ENCODE measurements at places on chromosomes 2 and 18.

DNA sequence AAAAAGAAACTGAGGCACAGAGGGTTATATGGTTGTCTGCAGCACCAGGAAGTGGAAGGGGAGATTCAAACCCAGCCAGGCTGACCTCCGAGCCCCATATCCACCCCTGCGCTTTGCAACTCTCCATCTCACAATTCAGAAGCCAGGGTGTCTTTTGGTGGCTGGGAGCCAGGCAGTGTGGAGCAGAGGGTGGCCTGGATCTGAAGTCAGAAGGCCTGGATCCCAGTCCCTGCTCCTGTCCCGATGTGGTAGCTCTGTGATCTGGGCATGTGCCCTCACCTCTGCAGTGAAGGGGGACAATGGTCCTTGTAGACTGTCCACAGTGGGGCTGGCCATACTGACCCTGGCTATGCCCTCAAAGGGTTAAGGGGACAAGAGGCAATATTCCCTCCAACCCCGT, 57.0 kb downstream of the CIB4 start:
- DNase-seq: no peak

DNA sequence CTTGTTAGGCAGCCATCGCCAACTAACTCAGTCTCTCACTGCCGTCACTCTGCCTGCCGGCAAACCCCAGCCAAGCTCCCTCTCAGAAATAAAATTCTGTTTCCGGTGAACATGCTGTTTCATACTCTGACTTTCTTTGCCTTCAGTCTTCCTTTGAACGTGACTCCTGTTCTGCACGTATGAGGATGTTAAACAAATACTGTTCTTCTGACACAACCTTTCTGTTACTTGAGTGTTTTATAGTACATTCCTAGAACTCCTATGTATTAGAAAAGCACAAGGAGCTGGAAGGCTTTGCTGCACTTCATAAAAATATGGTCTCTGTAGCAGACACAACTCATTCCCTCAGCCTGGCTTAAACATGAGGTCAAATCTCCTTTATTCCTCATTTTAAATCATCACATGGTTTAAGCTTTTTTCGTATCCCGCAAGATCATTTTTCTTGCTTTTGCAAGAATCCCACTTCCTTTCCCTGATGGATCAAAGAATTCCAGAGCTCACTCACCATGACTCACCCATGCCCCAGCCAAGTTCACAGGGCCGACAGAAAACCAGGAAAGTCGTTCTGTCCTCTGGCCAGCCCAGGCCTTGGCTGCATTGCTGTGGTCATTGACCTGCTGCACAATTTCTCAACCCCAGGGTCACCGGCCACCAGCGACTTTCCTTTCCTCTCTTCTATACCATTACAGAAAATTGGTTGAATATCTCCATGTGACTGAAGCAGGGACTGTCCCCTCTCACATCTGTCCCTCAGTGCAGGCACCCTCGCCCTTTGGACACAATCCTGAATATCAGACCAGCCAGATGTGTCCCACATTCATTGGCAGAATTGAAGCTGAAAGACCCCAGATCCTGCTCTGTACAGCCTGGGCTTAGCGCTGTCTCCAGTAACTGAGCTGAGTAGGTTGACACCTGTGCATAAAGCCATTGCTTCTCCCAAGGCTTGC, 183.1 kb upstream of the ARL4C start:
- DNase-seq: no peak

DNA sequence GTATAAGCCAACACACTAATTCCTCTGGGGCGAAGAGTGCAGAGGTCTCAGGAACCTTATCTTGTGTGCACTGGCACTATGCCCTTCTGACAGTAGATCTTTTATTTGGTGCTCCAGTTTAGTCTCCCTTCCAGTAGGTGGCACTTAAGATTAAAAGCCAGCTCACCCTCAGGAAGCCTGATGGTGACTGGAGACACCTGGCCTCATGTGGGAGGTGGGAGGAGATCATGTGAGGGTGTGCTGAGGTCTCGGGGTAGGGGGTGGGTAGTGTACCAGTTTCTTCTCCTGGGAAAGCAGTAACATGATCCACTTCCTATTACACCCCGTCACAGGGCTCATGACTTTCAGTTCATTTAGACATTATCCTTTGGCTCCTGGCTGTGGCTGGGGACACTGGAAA, 654.9 kb downstream of the ADCYAP1 start:
- no peak for DNase-seq

GRCh38 chr2:16394072-16394985, 271.3 kb downstream of the CYRIA start:
- no peak for DNase-seq

- DNase-seq: no peak
Observed at GRCh38 chr2:238938003-238938400, 90.1 kb downstream of the TWIST2 start.

- no peak for DNase-seq
Observed at GRCh38 chr2:172305066-172305465, 122.3 kb upstream of the ITGA6 start.

- no peak for DNase-seq
Observed at GRCh38 chr2:3324036-3324386, 53.6 kb downstream of the EIPR1 start.

Data from stimulated activated CD8-positive, alpha-beta memory T cell treated with anti-CD3 and anti-CD28 coated beads, Interleukin-15, amount 100 ng/mL, for 1 hour (primary cell).